Stimulated activated CD4-positive, alpha-beta T cell treated with anti-CD3 and anti-CD28 coated beads, TNF-alpha, amount 100 ng/mL, for 48 hours (primary cell): ENCODE measurements at places on chromosomes 6 and 20.

DNA sequence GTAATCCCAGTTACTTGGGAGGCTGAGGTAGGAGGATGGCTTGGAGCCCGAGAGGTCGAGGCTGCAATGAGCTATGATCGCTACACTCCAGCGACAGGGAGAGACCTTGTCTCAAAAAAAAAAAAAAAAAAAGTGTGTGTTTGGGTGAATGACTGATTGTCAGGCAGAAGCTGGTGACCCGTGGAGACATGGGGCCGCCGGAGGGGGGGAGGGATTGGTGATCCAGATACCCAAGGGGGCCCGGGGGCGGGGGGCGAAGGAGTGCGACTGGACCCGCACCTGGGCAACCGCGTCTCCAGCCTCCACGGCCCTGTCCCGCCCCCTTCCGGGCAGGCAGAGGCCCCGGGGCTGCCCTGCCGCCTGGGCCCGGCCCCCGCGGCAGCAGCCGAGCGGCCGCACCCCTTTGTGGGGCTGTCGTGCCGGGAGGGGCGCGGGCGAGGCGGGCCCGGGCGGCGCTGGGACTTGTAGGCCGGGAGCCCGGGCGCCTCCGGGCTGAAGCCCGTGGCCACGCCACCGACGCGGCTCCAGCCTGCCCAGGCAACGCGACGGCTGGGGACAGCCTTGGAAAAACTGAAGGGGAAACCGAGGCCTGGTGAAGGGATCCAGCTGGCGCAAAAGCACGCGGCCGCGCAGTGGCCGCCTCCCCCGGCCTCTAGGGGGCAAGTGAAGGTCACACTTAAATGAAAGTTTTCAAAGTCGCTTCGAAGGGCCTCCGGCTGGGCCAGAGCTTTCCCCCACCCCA lies 2.1 kb upstream of the RBM38 start:
- no peak for DNase-seq

- DNase-seq: no peak
Observed at GRCh38 chr6:147060636-147061035, 143.6 kb upstream of the STXBP5 start.

- no peak for DNase-seq
Observed at GRCh38 chr6:137224799-137225198, 5.6 kb upstream of the IFNGR1 start.

- no peak for DNase-seq
Observed at GRCh38 chr6:18562726-18563125, 175.6 kb downstream of the RNF144B start.

- no peak for DNase-seq
Observed at GRCh38 chr20:9214685-9215084, 145.8 kb downstream of the PLCB4 start.
